Hematopoietic multipotent progenitor cell (in vitro differentiated cells): ENCODE measurements at places on chromosomes 6 and 20. TPM values are rescaled to one million over a fixed set of nuclear protein-coding genes. Genes with fewer than 3 reads are reported as not detected.

GRCh38 chr6:163862701-163863100 is 448.2 kb downstream of the QKI start:
- DNase-seq = no peak

Gene MATN4
- under 0.01 TPM for total RNA-seq

GRCh38 chr20:1904135-1904534 is 8.9 kb downstream of the SIRPA start:
- DNase-seq = no peak

Gene PRSS35
- not detected for total RNA-seq

DNA sequence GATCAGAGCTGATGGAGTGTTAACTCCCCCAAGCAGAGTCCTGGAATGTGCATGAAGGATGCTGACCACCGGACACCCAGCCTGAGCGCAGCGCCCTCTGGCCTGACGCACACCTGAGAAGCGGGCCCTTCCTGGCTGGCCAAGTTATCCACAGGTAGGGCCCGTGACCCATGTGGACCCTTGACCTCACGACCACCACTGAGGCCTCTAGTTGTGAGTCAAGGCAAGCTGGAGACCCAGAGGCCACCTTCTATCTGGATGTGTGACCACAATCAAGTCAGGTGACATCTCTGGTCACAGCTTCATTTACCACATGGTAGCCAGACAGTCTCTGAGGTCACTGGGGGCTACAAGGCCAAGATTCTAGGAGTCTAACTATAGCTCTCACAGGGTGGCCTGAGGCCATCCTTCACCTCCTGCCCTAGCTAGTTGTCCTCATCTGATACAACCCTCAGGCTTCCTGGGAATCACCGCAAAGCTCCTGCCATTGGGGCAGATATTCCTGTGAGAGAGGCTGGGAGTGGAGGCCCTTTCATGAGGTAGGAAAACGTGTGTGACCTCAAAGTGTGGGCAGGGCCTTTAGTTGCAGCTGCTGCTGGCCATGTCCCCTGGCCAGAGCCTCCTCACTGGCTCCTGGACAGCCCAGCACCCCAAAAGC is 53.1 kb downstream of the DSTN start:
- DNase-seq = no peak

Gene CBLN4
- total RNA-seq = under 0.01 TPM

DNA sequence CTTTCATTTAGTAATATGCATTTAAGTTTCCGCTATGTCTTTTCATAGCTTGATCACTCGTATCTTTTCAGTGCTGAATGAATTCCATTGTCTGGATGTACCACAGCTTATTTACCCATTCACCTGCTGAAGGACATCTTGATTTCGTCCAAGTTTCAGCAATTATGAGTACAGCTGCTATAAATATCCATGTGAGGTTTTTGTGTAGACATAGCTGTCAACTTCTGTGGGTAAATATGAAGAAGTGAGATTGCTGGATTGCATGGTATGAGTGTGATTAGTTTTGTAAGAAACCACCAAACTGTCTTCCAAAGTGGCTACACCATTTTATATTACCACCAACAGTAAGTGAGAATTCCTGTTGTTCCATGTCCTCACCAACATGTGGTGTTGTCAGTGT is 79.2 kb upstream of the STMND1 start:
- DNase-seq = no peak

Gene PANK2
- total RNA-seq = 30.7 TPM

- DNase-seq = no peak
These were observed 35.7 kb upstream of the SLC22A1 start for GRCh38 chr6:160085713-160086505.

GRCh38 chr6:79808921-79809320 is 138.4 kb downstream of the ELOVL4 start:
- no peak for DNase-seq

DNA sequence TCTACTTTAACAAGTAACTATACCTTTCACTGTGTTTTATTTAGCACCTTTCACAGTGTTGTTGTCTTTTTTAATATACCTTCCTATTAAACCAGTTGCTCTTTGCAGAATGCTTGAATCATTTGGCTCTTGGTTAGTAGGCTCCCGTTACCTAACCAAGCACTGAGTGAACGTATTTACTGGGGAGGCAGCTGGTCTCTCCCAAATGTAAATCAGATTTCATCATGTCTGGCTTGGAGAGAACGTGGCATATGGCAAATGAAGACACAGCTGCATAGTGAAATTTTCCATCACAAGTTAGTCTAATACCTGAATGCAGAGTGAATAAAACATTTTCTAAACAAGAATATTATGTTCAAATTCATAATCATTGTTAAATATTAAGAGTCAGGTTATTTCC is 12.4 kb downstream of the HTR1E start:
- no peak for DNase-seq

Gene FAM8A1
- total RNA-seq = 12.9 TPM

Gene SRSF12
- 0.81 TPM for total RNA-seq

DNA sequence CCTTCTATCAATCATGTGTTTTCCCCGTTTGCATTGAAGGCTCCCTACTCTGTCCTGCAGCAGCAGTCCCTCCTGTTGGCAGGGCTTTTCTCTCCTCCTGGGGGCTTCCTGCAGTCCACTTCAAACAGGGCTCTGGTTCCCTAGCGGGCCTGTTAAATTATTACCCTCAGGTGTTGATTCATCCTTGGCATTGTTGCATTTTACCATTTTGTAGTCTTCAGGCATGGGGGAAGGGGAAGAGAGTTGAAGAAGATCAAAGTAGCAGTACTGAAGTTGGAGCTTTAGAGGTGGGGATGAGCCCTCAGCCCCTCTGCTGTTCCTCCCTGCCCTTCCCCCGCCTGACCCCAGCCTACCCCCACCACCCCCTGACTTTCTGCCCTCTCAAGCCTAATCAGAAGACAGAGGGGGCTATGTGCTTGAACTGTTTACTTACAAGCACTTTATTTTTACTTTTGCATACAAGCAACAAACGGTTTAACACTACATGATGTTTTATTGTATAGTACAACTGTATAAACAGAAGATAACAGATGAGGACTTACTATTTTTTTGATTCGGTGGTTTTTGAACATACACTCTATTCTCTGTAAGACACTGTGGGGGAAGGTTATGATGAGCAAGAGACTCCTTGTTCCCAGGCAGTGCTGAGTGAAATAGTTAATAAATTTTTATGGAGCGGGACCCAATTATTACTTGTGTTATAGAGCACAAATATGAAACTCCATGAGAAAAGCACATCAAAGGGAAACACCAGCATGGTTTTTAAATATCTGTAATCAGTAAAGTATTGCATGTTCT is 169.7 kb downstream of the EYA4 start:
- no peak for DNase-seq

Gene AVP
- 81.3 TPM for total RNA-seq

- no peak for DNase-seq
These were observed 243.5 kb upstream of the THEMIS start for GRCh38 chr6:128144320-128144719.

DNA sequence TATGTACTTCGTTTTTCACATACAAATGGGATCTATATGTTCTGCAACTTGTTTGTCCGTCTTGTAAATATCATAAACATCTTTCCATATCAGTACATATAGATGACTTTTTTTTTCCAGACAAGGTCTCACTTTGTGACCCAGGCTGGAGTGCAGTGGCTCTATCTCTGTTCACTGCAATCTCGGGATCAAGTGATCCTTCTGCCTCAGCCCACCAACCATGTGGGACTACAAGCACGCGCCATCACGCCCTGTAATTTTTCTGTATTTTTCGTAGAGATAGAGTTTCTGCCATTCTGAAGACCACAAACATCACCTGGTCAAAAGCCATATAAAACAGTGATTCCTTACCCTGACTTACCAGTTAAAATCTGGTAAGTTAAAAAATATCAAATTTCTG is 37.7 kb upstream of the SYNCRIP start:
- DNase-seq = no peak

DNA sequence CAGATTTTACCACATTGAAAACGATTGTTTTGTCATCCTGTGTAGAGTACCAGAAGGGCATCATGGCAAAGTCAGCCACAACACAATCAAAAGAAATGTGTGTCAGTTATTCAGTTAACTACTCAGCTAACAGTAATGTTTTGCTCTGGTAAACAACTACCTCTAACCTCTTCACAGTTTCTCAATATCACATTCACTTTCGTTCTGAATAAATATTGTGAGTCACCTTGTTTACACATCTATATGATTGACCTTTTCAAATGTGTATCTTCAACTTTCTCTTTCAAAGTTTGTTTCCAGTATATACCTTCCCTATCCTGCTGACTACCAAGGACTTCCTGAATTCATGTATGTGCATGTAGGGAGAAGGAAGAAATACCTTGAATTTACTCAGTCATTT is 216.6 kb upstream of the UFL1 start:
- DNase-seq = no peak

DNA sequence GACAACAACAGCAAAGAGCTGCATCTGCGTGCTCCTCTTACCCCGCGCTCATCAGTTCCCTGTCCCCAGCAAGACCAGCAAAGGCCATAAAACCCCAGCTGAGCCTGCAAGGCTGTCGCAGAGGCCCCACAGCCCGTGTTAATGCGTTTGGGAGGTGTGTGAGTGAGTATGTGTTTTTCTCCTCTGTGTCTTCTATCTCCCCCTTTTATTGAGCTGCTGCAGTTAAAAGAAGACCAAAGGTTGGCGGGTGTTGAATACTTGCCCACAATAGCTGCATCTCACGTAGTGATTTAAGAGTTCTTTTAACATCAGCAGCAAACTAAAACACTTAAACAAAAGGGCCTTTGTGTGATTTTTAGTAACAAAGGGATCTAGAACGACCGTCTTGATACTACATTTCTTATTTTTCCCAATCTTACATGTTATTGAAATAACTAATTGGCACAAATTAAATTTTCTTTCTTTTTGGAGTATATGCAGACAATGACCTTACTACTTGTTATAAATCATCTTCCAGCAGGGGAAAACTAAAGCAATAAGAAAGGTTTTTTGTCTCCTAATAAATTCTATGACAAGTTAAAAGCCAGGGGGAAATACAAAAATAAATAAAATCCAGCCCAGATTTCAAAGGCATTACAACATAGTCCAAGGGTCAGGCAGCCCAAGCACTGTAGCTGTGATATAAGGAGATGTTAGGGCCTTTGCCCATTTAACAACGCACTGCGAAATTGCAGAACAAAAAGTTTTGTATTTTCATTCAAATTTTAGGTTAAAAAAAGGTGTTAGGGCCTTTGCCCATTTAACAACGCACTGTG is 27.2 kb upstream of the CNKSR3 start:
- DNase-seq = no peak

DNA sequence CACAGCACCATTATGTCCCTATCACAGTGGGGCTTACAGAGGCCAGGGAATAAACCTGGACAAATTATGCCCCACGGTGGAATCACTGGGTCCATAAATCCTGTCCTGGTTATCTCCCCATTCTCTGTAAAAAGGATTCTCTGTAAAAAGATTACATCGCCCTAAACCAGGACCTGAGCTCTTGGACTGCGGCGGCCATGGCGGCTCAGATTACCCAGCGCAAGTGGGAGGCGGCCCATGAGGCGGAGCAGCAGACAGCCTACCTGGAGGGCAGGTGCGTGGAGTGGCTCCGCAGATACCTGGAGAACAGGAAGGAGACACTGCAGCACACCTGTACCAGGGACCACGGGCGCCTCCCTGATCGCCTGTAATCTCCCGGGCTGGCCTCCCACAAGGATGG is 8.4 kb upstream of the HLA-A start:
- no peak for DNase-seq
